NCI-H1092 (cell line): ENCODE measurements at places on chromosomes 2 and 18.

GRCh38 chr2:187642498-187642897 lies 88.3 kb upstream of the TFPI start:
- DNase-seq: no peak

- peak; percentile 29 for DNase-seq
These were observed 514 bp downstream of the BCL2L11 start for GRCh38 chr2:111121028-111121827.

DNA sequence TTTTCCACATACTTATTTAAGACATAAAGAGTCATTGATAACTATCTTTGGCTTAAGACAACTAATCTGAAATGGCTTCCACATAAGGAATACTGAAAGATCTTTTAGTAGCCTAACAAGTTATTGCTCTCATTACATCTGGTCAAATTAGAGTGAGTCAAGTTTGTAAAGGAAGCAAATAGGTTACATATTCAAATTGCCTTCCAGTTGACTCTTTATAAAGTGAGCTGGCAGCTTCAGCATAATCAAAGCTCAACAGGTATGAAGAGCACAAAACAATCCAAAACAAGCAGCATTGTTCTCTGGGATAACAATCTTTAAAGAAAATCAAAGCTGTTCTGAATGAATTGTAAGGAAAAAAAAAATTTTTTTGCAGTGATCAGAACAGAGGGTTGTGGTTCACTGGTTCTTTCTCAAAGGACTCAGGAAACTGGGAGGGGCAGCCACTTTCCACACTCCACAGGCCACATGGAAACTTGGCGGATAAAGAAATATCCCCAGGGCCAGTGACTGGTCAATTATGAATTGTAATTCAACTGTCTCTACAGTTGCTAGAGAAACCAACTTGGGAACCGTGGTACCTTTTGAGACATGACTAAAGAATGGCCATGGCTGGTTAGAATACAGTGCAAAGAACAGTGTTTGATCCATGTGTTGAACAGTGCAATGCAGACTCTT lies 369.3 kb upstream of the KCNH7 start:
- no peak for DNase-seq

GRCh38 chr2:150320608-150321007 lies 166.9 kb downstream of the RND3 start:
- DNase-seq: no peak
